ENCODE measurements at places on chromosomes 12 and 14.

- no peak for DNase-seq
These were observed 24.2 kb upstream of the GALNT16 start for GRCh38 chr14:69235708-69236107.

- no peak for DNase-seq
These were observed 74.0 kb upstream of the MDM1 start for GRCh38 chr12:68406134-68406576.

- DNase-seq, result no peak
These were observed 16.6 kb downstream of the FAIM2 start for GRCh38 chr12:49887091-49887490.

DNA sequence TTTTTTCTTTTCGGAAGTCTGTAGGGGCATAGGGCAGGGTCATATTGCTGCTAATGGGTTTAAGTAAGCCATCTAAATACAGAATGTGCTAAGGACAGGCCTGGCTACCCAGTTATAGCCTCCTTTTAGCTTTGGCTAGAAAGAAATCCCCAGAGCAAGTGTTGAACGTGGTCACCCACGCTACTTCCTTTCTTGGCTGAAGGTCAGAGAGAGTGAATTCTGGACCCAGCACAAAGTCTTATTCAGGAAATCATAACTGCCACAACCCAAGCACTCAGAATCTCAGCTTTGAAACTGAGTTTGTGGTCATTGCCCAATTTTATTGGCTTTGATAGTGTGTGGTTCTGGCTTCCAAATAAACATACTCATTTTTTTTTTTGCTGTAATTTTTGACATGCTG is 542.1 kb upstream of the ATP2B1 start:
- no peak for DNase-seq

- no peak for DNase-seq
These were observed 25.5 kb downstream of the TEAD4 start for GRCh38 chr12:2984698-2985097.

DNA sequence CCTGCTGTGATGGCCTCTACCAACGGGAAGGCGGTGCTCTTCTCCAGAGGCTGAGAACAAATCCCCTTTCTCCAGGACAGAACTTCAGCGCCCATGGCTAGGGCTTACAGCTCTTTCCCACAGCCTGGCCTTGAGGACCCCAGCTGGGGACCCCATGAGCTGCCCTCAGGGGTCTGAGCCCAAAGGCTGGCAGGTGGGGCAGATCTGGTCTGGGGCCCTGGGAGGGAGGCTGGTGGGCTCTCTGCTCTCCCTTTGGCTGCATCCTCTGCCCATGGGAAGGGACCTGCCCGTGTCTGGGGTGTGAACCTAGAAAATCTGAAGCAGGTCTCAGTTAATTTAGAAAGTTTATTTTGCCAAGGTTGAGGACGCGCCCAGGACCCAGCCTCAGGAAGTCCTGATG is 322.1 kb downstream of the ADGRD1 start:
- DNase-seq, result no peak

DNA sequence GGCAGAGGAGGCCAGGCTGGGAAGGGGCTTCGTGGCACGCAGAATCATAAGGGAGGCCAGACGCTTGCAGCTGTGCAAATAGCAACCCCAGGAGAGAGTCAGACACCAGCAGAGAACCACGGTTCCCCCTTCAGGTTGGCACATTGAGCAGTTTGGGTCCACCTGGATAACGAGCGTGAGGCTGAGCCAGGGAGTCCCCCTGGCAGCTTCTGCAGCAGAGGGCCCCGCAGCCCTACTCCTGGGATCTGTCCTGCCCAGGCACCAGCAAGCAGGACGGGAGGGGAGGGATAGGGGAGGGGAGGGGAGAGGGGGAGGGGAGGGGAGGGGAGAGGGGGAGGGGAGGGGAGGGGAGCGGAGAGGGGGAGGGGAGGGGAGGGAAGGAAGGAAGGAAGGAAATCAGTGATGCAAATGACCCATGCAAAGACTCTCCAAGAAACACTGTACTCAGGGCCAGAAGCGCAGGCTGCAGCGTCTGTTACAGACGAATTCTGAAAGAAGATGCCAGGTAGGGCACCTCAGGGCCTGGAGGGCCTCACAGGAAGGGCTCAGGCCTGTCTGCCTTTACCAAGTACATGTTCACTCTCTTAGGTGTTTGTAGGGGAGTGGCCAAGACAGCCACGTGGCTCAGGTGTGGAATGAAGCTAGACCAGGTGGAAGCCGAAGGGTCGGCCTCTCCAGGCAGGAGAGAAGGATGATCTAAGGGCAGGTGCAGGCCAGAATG is 32.3 kb upstream of the MMP17 start:
- DNase-seq, result no peak

DNA sequence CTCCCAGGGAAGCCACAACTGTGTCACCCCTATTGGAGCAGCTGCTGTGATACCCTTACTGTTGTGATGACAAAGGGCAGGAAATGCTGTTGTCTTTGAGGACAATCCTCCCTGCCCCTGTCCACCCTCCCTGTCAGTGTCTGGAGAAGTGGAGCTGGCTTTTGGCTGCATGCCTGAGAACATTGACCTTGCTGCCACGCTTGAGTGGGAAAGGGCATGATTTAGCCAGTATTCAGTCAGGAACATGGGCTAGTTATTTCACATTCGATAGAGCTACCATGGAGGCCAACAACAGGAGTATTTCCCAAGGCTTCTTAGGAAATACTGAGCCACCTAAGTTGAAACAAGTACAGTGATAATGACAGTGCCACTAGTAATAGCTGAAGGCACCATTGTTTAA is 59.4 kb downstream of the MYRFL start:
- DNase-seq, result no peak

DNA sequence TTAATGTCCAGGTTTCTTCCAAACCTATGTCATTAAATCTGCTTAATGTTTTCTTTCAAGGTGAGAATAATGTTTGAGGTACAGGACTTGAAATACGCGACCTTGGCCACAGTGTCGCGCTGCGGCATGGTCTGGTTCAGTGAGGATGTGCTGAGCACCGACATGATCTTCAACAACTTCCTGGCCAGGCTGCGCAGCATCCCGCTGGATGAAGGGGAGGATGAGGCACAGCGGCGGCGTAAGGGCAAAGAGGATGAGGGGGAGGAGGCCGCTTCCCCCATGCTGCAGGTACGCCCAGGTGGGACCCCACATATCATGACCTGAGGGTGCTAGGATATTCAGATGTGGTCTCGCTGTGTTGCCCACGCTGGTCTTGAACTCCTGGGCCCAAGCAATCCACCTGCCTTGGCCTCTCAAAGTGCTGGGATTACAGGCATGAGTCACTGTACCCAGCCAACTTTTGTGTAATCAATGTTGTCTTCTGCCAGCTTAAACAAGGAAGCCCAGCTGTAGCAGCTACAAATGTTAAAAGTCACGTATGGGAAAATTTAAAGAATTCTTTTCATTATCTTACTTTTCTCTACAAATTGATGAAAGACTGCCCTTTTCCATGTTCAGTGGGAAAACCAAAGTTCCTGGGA is 50.8 kb downstream of the DYNC1H1 start:
- DNase-seq, result no peak

GRCh38 chr12:10213168-10214135 is 775 bp downstream of the GABARAPL1 start:
- DNase-seq, result peak; percentile 58

DNA sequence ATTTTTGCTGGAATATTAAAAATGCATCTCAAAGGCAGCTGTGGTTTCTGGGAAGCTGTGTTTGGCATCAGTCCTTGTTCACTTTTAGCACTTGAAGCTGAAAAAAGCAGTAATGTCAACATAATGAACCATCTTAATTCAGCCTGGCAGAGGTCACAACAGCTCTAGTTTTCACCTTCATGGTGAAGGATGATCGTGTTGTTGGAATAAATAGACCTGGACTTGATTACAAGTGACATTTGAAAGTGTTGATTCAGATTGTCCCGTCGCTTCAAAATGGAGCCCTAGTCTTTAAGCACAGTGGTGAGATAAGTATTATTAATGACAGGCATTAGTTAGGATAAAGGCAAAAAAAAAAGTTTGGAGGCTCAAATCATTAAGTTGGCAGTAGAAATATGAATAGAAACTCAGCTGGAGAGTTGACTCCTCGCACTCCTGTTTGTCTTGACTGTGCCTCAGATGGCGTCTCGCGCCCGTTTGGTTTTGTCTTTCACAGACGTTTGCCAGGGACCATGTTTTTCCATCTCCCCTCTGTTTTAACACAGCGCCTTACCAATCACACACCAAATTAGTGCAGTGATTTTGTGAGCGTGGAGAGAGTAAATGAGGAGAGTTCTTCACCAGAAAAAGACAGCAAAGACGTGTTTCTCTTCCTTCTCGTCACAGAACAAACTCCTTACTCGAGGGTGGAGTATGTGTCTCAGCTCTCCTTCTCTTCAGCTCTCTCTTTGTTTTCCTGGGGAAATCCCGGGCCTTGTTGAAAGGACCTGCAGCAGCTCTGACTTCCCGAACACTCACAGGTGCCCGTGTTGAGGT is 53.4 kb upstream of the MMP17 start:
- DNase-seq, result no peak

DNA sequence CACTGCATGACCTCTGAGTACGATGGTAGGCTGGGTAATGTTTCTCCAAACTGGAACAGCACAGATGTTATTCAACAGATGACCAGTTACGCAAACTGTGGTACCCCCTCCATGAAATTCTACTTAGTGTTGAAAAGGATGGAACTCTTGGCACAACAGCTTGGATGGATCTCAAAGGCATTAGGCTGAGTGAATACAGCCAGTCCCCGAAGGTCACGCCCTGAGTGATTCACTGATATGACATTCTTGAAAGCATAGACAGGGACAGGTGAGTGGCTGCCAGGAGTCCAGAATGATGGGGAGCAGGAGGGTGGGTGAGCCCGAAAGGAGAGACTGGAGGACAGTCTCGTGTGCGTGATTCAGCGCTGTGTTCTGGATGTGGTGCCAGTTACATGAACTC is 187.5 kb upstream of the TMEM132C start:
- no peak for DNase-seq

DNA sequence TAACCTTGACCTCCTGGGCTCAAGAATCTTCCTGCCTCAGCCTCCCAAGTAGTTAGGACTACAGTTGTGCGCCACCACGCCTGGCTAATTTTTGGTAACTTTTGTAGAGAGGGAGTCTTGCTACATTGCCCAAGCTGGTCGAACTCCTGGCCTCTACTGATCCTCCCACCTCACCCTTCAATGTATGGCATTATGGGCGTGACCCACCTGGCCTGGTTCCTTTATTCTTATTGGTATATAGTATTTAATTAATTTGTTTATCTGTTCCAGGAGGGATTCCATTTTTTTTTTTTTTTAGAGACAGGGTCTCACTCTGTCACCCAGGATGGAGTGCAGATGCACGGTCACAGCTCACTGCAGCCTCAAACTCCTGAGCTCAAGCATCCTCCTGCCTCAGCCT is 40.9 kb upstream of the EAPP start:
- no peak for DNase-seq

GRCh38 chr12:51906430-51907082 is 748 bp upstream of the ACVRL1 start:
- DNase-seq, result no peak

DNA sequence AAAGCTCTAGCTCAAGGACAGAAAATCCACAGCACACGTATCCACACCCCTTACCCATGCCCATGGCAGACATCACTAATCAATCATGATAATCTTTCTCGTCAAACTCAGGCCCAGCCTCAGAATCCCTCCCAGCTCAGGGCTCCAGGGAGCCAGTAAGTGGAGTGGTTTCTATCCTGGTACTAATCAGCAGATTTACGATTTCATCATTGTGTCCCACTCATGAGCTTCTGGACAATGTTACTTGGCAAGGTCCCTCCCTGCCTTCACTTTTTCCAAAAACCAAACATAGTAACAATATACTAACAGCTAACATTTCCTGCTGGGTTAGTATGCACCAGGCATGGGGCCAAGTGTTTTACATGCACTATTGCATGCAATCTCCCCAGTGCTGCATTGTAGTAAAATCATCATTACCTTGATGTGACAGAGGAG is 45.8 kb upstream of the NCOR2 start:
- no peak for DNase-seq

GRCh38 chr14:102951034-102951433 is 28.6 kb downstream of the AMN start:
- DNase-seq, result no peak

GRCh38 chr14:103136388-103137271 is 13.4 kb downstream of the TNFAIP2 start:
- DNase-seq, result no peak
